ENCODE measurements at places on chromosomes 2 and 18.
A peak's percentile ranks its signal among the peaks of the same experiment; 100 is the strongest.

DNA sequence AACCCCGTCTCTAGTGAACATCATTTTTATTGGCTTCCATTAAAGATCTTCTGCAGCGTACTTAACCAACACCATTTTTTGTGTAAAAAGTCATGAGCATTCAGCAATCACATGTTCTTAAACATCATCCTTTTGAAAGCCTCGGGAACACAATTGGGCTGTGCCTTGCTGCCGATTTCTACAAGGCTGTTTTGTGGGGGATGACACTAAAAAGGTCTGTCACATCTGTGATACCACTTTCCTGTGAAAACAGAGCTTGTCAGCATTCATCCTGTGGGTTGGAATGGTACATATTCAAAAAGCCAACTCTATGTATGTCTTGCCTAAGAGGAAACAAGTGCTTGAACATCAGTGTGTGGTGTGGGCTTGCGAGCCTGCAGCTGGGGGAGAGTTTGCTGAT is 49.1 kb upstream of the MAPRE3 start:
- no peak for DNase-seq

DNA sequence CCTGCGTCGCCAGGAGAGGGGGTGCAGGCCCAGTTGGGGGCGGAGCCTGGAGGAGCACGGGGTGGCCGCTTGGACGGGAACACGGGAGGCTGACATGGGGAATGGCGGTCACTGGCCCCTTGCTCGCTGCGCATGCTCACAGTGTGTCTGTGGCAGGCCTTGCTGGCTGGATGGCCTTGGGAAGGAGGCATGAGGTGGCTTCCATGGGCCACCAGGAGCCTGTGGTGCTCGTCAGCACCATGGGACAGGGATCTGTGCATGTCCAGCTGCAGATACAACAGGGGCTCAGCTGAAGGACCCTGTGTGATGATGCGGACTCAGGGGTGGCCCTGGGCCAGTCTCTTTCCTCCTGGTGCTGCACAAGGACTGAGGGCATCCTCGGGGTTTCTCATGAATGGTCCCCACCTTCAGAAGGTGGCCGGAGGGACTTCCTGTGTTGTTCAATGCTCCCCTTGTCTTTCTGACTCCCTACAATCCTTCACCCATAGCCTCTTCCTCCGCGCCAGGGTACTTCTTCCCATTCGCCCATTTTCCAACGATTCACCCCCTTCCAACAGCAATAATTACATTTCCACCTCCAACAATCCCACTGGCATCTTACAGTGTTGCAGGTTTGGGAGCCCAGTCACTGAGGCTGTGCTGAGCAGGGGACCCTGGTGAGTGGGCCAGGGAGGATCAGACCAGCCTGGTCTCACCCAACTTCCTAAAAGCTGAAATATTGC is 3.4 kb upstream of the SP140L start:
- no peak for DNase-seq

GRCh38 chr2:99127981-99128380 is 13.5 kb upstream of the C2orf15 start:
- no peak for DNase-seq

DNA sequence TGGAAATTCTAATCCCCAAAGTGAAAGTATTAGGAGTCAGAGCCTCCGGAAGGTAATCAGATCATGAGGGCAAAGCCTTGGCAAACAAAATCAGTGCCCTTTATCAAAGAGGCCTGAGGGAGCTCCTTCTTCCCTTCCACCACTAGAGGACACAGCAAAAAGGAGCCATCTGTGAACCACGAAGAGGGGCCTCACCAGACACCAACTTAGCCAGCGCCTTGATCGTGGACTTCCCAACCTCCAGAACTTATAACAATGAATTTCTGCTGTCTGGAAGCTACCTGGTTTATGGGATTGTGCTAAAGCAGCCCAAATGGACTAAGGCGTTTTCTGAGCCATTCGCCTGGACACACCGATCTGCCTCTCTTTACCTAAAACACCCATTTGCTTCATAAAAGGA is 133.1 kb downstream of the EIPR1 start:
- no peak for DNase-seq

- DNase-seq, result no peak
Observed at GRCh38 chr2:230873661-230874401, 9.1 kb downstream of the ITM2C start.

DNA sequence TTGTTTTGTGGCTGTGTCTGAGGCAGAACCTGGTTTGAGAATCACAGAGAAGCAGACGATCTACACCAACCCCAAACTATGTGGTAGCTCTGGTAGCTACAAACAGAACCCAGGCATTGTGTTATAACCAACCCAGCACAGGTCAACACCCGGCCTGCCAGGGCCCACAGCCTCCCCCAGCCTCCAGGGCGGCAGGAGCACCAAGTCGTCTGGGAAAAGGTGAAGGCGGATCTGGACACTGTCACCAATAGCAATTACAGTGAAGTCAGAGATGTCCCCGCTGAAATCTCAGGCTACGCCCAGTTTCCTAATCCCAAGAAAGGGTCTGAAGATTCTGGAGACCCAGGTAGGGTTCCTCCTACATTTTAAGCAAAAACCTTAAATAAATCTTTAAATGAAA is 3.6 kb downstream of the HJURP start:
- no peak for DNase-seq

DNA sequence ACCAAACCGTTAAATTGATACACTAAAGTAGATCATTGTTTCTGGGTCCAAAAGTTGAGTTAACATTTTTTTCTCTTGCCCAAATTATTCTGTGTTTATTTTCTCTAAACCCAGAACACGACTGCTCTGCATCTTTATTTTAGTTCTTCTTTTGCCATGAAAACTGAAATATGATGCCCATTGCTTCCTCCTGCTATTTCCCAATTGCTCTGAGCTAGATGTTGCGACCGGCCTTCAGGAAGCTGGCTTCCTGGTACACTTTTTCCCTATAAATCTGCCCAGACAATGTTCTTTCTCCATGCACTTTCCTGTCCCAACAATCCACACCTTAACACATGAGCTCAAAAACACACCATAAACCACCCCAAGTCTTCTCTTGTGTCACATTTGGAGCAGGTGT is 501.4 kb downstream of the FBXO15 start:
- no peak for DNase-seq

DNA sequence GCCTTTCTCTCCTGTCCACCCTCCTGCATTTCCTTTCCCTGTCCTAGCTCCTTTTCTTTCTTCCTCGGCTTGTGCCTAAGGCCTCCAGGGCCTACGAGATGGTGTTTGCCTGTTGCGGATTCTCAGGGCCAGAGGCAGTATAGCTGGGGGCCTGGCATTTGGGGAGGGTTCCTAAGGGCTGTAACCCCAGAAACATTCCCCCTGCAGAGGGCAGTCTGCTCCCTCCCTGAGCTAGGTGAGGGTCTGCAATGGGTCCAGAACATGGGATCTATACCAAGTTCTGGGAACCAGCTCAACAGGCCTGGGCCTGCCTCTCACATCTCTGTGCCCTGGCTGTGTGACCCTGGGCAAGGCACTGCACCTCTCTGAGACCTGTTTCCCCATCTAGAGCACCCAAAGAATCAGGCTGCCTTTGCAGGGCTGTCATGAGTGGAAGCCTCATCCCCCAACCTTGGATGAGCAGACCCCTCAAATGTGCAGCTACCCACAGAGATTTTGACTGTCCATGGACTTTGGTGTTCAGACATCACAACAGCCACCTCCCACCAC is 97.5 kb downstream of the GLI2 start:
- DNase-seq, result no peak

- DNase-seq, result no peak
Observed at GRCh38 chr2:222915092-222915957, 54.5 kb downstream of the ACSL3 start.

DNA sequence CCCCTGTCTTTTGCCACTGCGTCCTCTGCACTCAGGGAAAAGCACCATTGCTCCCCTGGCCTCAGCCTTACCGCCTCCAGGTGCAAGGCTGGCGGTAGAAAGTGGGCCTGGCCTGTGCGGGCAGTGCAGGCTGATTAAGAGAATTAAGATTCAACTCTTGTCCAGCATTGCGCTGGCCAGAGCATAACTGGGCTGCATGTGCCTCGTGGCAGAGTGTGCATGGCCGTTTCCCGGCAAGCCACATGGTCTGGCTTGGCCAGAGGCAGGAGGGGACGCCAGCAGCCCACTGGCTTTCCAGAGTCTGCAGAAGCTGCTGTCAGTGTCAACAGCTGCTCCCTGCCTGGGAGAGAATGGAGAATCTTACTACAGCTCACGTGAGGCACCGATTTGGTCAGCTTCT is 12.3 kb downstream of the NTSR2 start:
- no peak for DNase-seq

- no peak for DNase-seq
Observed at GRCh38 chr2:129189617-129190319, 789.7 kb upstream of the RAB6C start.

GRCh38 chr2:38620282-38620977 is 17.7 kb upstream of the HNRNPLL start:
- no peak for DNase-seq

DNA sequence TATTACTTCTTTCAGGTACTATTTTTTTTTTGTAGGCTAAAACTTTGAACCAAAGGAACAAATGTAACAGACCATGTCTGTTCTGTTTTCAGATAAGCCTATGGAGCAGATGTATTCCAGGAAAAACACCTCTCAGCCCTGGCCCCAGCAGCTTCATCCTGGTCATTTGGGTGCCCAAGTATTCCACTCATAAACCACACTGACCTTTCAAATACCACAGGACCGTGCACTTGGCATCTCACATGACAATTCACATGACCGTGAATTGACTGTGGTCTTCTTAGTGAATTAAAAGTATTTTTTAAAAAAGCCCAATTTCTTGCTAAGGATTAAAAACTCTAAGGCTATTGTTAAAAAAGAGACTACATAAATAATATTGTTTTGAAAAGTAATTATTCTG is 50.2 kb downstream of the SMIM21 start:
- no peak for DNase-seq

GRCh38 chr18:66325251-66325650 is 278.6 kb downstream of the CDH19 start:
- DNase-seq, result no peak

DNA sequence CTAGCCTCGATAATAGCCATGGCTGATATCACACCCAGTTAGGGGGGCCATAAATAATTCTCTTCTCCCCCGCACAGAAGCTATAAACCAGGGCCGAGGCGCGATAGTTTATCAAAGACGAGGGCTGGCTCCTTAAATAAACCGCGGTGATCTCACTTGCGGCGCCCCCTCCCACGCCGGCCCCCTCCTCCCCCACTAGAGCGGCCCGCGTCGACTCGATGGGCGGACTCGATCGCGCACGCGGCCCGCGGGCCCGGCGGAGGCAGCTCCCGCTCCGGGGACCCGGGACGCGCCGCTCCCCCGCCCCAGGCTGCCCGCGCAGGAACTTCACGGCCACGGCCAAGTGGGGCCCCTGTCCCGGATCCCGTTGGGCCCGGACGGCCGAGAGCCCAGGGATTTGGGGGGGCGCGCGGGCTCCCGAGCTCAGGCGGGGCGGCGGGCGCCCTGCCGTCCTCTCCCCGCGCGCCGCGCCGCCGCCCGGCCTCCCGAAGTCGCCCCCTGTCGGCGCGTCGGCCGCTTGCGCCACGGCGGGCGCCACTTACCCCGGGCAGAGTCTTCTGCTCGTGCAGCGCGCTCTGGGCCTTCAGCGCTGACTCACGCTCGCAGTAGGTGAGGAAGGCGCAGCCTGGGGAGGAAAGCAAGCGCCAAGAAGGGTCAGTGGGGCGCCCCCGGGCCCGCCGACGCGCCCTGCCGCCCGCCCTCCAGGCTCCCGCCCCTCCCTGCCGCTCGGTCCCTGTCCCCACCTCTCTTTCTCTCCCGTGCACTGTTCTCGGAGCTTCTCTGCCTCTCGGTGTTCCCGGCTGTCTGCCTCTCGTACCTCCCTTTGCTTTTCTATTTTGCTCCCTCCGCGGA is 80.4 kb downstream of the CELF4 start:
- peak; percentile 6 for DNase-seq

DNA sequence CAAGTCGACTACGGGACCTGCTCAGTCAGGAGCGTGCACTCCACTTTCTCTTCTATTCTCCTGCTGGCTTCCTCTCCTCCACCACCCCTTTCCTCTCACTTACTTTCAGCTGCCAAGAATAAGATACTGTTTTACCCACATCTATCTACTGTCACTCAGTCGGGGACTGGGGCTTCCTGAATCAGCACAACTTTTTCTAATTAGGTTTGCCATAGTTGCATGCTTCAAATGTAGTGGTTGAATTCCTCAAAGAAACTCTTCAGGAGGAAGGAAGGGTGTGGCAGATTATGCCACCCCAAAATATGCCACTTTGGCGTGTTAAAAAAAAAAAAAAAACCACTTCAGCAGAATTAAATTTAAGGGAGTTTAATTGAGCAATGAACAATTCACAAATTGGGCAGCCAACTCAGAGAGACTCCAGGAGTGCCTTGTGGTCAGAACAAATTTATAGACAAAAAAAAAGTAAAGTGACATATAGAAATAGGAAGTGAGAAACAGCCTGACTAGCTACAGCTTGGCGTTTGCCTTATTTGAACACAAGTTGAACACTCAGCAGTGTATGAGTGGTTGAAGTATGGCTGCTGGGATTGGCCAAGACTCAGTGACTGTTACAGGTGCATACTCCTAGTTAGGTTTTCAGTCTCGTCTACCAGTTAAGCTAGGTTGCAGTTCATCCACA is 32.5 kb upstream of the RMDN2 start:
- no peak for DNase-seq

- no peak for DNase-seq
Observed at GRCh38 chr2:28717339-28717758, 34.3 kb upstream of the PPP1CB start.

DNA sequence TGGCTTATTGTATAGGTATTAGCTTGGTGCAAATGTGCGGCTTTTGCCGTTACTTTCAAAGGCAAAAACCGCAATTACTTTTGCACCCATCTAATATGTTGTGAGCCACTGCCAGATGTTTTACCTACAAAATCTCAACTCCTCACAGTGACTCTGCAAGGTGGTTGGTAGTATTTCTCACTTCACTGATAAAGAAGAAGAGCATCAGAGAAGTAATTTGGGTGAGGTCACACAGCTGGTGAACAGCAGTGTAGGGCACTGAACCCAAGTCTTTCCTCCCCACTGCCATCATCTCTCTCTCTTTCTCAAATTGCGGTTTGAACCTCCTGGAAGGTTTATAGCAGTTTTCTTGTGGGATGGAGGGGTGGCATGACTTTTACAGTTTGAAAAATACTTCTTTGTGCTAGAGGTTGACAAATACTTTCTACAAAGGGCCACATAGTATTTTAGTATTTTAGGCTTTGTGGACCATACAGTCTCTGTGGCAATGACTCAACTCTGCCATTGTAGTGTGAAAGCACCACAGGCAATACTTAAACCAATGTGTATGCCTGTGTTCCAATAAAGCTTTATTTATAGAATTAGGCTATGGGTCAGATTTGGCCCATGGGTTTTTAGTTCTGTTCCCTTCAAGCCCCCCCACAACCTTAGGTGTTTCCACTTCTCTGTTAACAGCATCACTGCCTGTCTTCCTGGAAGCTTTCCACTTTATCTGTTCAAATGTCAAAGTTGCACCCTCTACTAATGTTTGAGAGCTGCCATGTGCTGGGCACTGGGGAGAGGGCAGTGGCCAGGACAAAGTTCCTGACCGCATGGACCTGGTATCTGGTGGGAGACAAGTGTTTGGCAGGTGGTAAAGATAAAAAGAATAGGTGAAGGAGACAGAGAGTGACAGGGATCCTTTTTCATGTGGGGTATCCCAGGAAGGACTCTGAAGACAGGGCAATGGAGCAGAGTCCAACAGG is 30.1 kb downstream of the FHOD3 start:
- no peak for DNase-seq
